ENCODE measurements at places on chromosomes 1 and 21.

- H3K27ac ChIP-seq: no peak overlapping the region
- H3K27me3 ChIP-seq: peaks cover 10% of the 10 kb centered on the region
- no peaks in the 10 kb centered on the region for H3K36me3 ChIP-seq
- no peaks in the 10 kb centered on the region for H3K4me1 ChIP-seq
- DNase-seq: no peak
These were observed 98.8 kb downstream of the CCDC185 start for GRCh38 chr1:223492044-223492443.

- no peak overlapping the region for H3K27ac ChIP-seq
- H3K36me3 ChIP-seq: no peaks in the 10 kb centered on the region
- H3K4me3 ChIP-seq: no peak overlapping the region
- DNase-seq: no peak
These were observed 185.1 kb upstream of the CAMK1G start for GRCh38 chr1:209398313-209398991.

- no peak overlapping the region for H3K27ac ChIP-seq
- no peaks in the 10 kb centered on the region for H3K36me3 ChIP-seq
- no peak overlapping the region for H3K4me3 ChIP-seq
- peaks cover 12% of the 10 kb centered on the region for H3K4me1 ChIP-seq
These were observed 19.8 kb upstream of the SARS1 start for GRCh38 chr1:109193653-109194590.

DNA sequence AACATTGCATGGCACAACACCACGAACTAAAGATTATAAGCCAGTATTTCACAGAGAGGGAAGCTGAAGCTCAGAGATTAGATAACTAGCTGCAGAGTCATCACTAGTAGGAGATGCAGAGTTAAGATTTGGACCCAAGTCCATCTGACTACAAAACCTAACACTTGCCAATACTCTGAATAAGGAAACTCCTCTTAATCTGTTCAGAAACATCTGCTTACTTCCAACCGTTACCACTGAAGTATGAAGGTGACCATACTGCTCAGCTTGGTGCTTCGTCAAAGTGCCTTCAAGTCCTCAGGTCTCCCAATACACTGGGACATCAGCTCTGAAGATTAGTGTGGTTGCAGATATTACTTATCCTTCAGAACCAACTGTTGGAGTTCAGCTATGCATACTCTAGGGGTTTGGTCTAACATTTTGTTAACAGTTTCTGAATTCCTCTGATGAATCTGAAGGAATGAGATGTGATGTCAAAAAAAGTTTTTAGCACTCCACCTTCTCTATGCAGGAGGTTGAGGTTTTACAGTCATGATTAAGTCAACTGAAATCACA, 179.6 kb downstream of the TPR start:
- peaks cover 6% of the 10 kb centered on the region for H3K36me3 ChIP-seq
- H3K27ac ChIP-seq: no peak overlapping the region
- H3K27me3 ChIP-seq: no peaks in the 10 kb centered on the region
- H3K4me3 ChIP-seq: no peak overlapping the region

DNA sequence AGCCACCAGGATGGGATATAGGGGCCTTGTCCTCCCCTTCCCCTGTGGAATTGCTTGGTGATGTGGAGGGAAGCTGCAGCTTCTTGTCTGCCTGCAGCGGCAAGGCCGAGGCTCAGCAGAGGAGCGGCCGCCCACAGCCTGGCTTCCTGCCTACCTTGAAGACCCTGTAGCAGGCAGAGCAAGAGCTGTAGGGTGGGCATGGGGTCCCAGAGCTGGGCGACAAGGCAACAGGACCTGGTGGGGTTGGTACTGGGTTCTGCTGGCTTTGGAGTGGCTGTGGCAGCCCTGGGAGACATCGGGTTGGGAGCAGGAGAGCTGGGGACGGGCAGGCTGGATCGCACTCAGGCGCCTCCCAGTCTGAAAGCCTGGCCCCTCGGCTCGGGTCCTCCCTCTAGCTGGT, 5.7 kb upstream of the GPR153 start:
- peaks cover 62% of the 10 kb centered on the region for H3K4me1 ChIP-seq
- peak overlapping the region; percentile 47 for H3K4me3 ChIP-seq

DNA sequence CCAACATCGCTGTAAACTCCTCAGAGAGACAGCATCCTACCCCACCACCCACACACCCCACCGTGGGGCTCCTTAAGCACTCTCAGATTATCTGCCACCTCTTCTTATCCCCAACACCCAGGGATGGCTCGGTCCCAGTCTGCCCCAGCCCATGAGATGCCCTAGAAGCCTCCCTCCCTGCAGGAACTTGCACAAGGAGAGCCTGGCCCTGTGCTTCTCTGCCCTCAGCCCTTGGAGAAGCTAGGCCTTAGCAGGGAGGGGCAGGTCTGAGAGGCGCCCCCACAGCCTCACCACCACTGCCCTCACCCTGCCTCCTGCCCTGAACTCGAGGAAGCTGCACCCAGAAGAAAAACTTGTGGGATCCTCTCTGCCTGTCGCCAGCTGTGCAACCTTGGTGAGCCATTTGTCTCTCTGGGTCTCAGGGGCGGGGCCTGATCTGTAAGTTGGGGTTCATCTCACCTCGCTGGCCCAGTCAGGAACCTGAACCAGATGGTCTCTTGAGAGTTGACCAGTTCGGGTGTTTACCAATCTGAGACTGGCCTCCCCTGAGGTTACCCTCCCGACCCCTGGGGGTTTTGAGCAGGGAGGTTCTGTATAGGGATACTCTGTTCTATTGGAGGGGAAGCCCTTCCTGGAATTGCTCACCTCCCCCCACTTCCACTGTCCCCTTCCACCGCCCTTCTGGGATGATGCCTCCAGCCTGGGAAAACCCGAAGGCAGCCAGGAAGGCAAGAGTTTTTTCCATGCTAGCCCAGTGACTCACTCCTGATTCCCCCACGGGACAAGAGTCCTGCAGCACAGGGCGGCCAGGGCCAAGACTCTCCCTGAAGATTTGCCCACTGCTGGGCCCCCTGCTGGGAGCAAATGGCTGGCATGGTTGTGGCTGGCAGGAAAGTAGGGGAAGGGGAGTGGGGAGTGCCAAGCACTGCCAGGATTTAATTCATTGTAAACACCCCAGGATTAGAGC, at the start of gene S100A3:
S100A3 (minus strand) TSS at position 537 of the 967 bp plus-strand sequence. CDS start 773 bp downstream, outside the sequence.
- H3K27ac ChIP-seq: peak within 1 kb of the TSS; percentile 75
- no peak for DNase-seq
- no peaks in the 10 kb centered on the region for H3K36me3 ChIP-seq
- peaks cover 64% of the 10 kb centered on the region for H3K4me1 ChIP-seq
- H3K27me3 ChIP-seq: no peaks in the 10 kb centered on the region

- H3K27me3 ChIP-seq: no peaks in the 10 kb centered on the region
- DNase-seq: no peak
- peaks cover 20% of the 10 kb centered on the region for H3K4me1 ChIP-seq
- H3K27ac ChIP-seq: no peak overlapping the region
These were observed 25.0 kb upstream of the PHTF1 start for GRCh38 chr1:113784104-113784779.

GRCh38 chr1:226108935-226109828, 46.7 kb downstream of the H3-3A start:
- H3K4me3 ChIP-seq: peak overlapping the region; percentile 97
- DNase-seq: no peak
- H3K27ac ChIP-seq: peak overlapping the region; percentile 91
- no peaks in the 10 kb centered on the region for H3K36me3 ChIP-seq

DNA sequence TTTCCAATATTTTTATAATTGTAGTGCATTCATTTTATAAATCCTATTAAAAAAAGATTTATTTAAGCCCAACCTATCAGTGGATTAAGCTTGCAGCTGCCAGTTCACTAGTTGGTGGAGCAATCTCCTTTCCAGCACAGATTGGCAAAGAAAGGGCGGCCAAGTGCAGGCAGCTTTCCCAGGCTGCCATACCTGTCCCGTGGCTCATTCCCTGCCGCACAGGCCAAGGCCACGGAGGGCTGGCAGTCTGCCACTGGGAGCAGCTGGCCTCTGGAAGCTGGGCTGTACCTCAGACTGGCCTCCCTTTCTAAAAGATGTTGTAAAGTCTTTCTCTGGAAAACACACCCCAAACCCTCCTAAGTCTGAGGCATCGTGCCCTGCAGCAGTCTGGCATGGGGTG, 74.2 kb downstream of the SIM2 start:
- no peak for DNase-seq
- no peak overlapping the region for H3K27ac ChIP-seq
- no peak overlapping the region for H3K4me3 ChIP-seq
- no peaks in the 10 kb centered on the region for H3K27me3 ChIP-seq
- H3K36me3 ChIP-seq: no peaks in the 10 kb centered on the region
- peaks cover 25% of the 10 kb centered on the region for H3K4me1 ChIP-seq

GRCh38 chr1:11417162-11417561, 61.8 kb upstream of the DISP3 start:
- peaks cover 36% of the 10 kb centered on the region for H3K4me1 ChIP-seq
- H3K27ac ChIP-seq: peak overlapping the region; percentile 12
- no peak overlapping the region for H3K4me3 ChIP-seq
- peaks cover 17% of the 10 kb centered on the region for H3K27me3 ChIP-seq

GRCh38 chr1:28374297-28374696, 4.8 kb downstream of the PHACTR4 start:
- H3K4me1 ChIP-seq: peaks cover 33% of the 10 kb centered on the region
- no peak for DNase-seq
- H3K4me3 ChIP-seq: peak overlapping the region; percentile 43
- H3K27me3 ChIP-seq: no peaks in the 10 kb centered on the region
- peaks cover 14% of the 10 kb centered on the region for H3K36me3 ChIP-seq
- H3K27ac ChIP-seq: no peak overlapping the region

- no peak for DNase-seq
- no peak overlapping the region for H3K4me3 ChIP-seq
- no peaks in the 10 kb centered on the region for H3K36me3 ChIP-seq
These were observed 228.3 kb upstream of the ZP4 start for GRCh38 chr1:238119060-238119459.

DNA sequence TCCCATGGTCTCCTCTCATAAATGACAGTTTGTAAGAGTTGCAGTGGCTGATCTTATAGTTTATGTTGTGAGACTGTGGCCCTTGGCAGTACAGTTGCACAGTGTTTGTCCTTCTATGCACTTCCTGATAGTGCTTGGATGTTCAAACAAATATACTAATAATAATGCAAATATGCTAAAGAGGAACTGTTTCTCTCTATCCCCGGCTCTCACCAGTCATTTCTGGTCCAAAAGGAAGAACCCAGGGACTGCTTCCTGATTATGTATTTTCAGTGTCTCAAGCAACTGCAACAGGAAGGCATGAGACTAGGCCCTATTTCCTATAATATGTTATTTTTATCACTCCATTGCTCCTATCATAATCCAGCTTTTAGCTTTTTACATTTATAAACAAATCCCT, 17.0 kb upstream of the SUCO start:
- no peak overlapping the region for H3K27ac ChIP-seq
- no peak for DNase-seq
- H3K27me3 ChIP-seq: no peaks in the 10 kb centered on the region
- no peaks in the 10 kb centered on the region for H3K36me3 ChIP-seq
- H3K4me3 ChIP-seq: no peak overlapping the region
- no peaks in the 10 kb centered on the region for H3K4me1 ChIP-seq

DNA sequence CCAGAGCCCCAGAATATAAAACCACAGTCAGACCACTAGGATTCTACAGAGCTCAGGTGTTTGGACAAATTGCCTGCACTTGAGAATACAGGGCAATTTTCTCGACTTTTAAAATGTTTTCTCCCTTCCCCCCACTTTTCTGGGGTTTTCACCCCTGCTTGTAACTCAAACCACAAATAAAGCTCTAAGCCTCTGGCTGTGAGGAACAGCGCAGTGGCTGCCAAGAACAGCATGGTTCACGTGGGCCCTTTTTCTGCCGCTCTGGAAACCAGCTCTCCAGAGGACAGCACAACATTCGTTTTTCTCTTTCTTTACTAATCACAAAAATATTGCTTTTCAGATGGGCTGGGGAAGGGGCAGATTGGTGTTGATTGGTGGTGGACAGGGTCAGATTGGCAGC, 102.2 kb upstream of the JUN start:
- peaks cover 18% of the 10 kb centered on the region for H3K4me1 ChIP-seq
- no peak overlapping the region for H3K27ac ChIP-seq
- DNase-seq: no peak
- no peaks in the 10 kb centered on the region for H3K36me3 ChIP-seq

- no peak for DNase-seq
- peaks cover 2% of the 10 kb centered on the region for H3K36me3 ChIP-seq
- no peak overlapping the region for H3K27ac ChIP-seq
- H3K4me1 ChIP-seq: no peaks in the 10 kb centered on the region
These were observed 275.2 kb downstream of the GRIK1 start for GRCh38 chr21:29664615-29665014.

DNA sequence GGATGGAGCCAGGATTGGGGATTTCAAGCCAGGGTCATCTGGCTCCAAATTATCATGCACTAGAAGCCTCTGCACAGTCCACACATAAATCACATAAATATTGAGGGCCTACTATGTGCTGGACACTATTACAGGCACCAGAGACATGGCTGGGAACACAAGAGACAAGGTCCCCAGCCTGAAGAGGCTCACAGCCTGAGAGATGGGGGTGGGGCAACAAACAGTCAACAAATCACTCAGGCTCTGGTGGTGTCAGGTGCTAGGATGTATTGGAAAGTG, 41.6 kb upstream of the LAPTM5 start:
- no peaks in the 10 kb centered on the region for H3K36me3 ChIP-seq
- H3K4me1 ChIP-seq: peaks cover 45% of the 10 kb centered on the region
- no peak overlapping the region for H3K27ac ChIP-seq

GRCh38 chr1:22978299-22978698, 5.6 kb upstream of the LACTBL1 start:
- H3K4me3 ChIP-seq: no peak overlapping the region
- no peaks in the 10 kb centered on the region for H3K36me3 ChIP-seq
- peaks cover 11% of the 10 kb centered on the region for H3K27me3 ChIP-seq
- no peak overlapping the region for H3K27ac ChIP-seq

DNA sequence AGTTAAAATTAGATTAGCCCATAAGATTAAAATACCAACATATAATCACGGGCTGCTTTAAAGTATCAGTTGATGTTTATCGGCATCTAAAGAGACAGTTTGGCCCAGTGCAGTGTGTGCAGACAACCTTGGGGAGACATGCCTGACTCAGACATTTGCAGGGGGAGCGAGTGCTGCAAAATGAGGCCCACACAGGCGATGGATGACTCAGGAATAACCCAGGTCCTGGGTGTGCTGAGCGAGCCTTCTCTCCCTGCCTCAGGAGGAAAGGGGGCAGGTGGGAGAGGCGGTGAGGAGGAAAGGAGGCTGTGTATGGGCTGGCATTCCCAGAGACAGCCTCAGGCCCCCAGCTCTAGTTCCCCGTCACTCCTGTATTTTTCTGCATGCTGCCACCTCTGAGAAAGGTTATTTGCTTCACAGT, 9.0 kb downstream of the SLC9A1 start:
- peak overlapping the region; percentile 59 for H3K27ac ChIP-seq
- peaks cover 5% of the 10 kb centered on the region for H3K36me3 ChIP-seq
- H3K4me3 ChIP-seq: no peak overlapping the region
- H3K27me3 ChIP-seq: no peaks in the 10 kb centered on the region

- no peak overlapping the region for H3K4me3 ChIP-seq
- H3K27me3 ChIP-seq: no peaks in the 10 kb centered on the region
- DNase-seq: no peak
- no peaks in the 10 kb centered on the region for H3K4me1 ChIP-seq
- H3K36me3 ChIP-seq: no peaks in the 10 kb centered on the region
These were observed 29.0 kb downstream of the PTPRC start for GRCh38 chr1:198667807-198668206.

- H3K36me3 ChIP-seq: peaks cover 2% of the 10 kb centered on the region
- peaks cover 22% of the 10 kb centered on the region for H3K4me1 ChIP-seq
- peak overlapping the region; percentile 97 for H3K4me3 ChIP-seq
- DNase-seq: no peak
- H3K27me3 ChIP-seq: no peaks in the 10 kb centered on the region
- peak overlapping the region; percentile 44 for H3K27ac ChIP-seq
These were observed 756 bp upstream of the RBM34 start for GRCh38 chr1:235161685-235162327.

- no peaks in the 10 kb centered on the region for H3K36me3 ChIP-seq
- no peaks in the 10 kb centered on the region for H3K27me3 ChIP-seq
- H3K4me3 ChIP-seq: peak overlapping the region; percentile 67
- H3K4me1 ChIP-seq: peaks cover 34% of the 10 kb centered on the region
- no peak overlapping the region for H3K27ac ChIP-seq
- DNase-seq: no peak
These were observed 3.3 kb downstream of the RIMS3 start for GRCh38 chr1:40662151-40662550.

All from neural crest cell (in vitro differentiated cells).